ENCODE measurements at places on chromosomes 6 and 20. TPM values are rescaled to one million over a fixed set of nuclear protein-coding genes. Genes with fewer than 3 reads are reported as not detected.

The CDKN1A gene
- total RNA-seq = 342 TPM

The TRIM10 gene
- total RNA-seq = not detected

The CEP250 gene
- total RNA-seq = 20.8 TPM

The ACSS1 gene
- total RNA-seq = 3.2 TPM

The MYH7B gene
- not detected for total RNA-seq

The OXT gene
- total RNA-seq = not detected

The FBXO30 gene
- total RNA-seq = 13.4 TPM

The SEMG1 gene
- total RNA-seq = not detected

The REM1 gene
- total RNA-seq = not detected

The TFAP2C gene
- not detected for total RNA-seq

The SIRPD gene
- total RNA-seq = not detected

The CDC5L gene
- total RNA-seq = 16.8 TPM

The HACE1 gene
- total RNA-seq = 11.3 TPM

The SEL1L2 gene
- total RNA-seq = not detected

The SYCP2L gene
- not detected for total RNA-seq

The HEY2 gene
- total RNA-seq = not detected

The ULBP2 gene
- total RNA-seq = 0.24 TPM

The HFE gene
- 9.2 TPM for total RNA-seq

The PSMB9 gene
- total RNA-seq = 43.2 TPM

The KHDC1 gene
- total RNA-seq = 3.5 TPM

The RAD21L1 gene
- total RNA-seq = 0.52 TPM

The TDRD6 gene
- total RNA-seq = 0.16 TPM

The STX11 gene
- 2.6 TPM for total RNA-seq

The ANKRD66 gene
- not detected for total RNA-seq

The KCNK16 gene
- not detected for total RNA-seq

The TBXT gene
- total RNA-seq = not detected

The MCCD1 gene
- total RNA-seq = not detected

The SLC17A1 gene
- not detected for total RNA-seq

The SLC44A4 gene
- total RNA-seq = not detected

The POU3F2 gene
- total RNA-seq = not detected

The PXT1 gene
- total RNA-seq = not detected

The PPP1R3G gene
- total RNA-seq = 0.96 TPM

The DOK5 gene
- 2.1 TPM for total RNA-seq

The NMBR gene
- total RNA-seq = not detected

The TXLNB gene
- under 0.01 TPM for total RNA-seq

The LPA gene
- not detected for total RNA-seq

The FKBP1C gene
- total RNA-seq = 0.48 TPM

The ECT2L gene
- total RNA-seq = not detected

The PI3 gene
- not detected for total RNA-seq

The MMUT gene
- 13.7 TPM for total RNA-seq

The SLC17A3 gene
- total RNA-seq = not detected

The GABRR2 gene
- total RNA-seq = under 0.01 TPM

The PGBD1 gene
- total RNA-seq = 7.2 TPM

The PROCR gene
- total RNA-seq = 80.6 TPM

The C20orf141 gene
- not detected for total RNA-seq

The SLC22A2 gene
- not detected for total RNA-seq

The NOTCH4 gene
- total RNA-seq = 3.2 TPM

The SNAP91 gene
- total RNA-seq = 0.52 TPM

The TRIM15 gene
- total RNA-seq = not detected

The RNF144B gene
- total RNA-seq = not detected

The BCAS1 gene
- not detected for total RNA-seq

The TGM2 gene
- 262 TPM for total RNA-seq

The OR2H1 gene
- not detected for total RNA-seq
